Activated CD8-positive, alpha-beta T cell treated with anti-CD3 and anti-CD28 coated beads, Interleukin-2, amount 10 ng/mL, durations not matched to agents 7 days and 5 days (primary cell): ENCODE measurements at places on chromosomes 12 and 14. TPM values are rescaled to one million over a fixed set of nuclear protein-coding genes. Genes with fewer than 3 reads are reported as not detected.

GRCh38 chr12:54663603-54664002 lies 15.4 kb upstream of the DCD start:
- no peak for DNase-seq

The MYF6 gene
- total RNA-seq: not detected

DNA sequence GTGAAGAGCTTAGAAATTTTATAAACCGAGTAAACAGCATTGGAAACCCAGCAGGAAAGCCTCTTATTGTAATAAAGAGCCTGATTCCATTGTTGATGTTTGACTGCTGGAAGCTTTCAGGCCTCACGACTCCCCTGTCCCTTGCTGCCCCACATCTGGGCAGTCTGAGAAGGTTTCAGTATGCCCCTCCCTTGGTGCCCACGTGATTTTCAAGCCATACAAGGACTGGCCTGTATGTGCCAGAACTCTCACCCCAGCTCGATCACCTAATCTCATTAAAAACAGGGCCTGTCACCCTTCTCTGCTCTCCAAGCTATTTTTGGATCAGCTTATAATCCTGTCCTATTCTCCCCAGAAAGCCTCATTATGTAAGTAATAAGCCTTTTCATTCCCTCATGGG lies 7.5 kb upstream of the PYROXD1 start:
- no peak for DNase-seq

GRCh38 chr12:90124914-90125313 lies 416.3 kb upstream of the ATP2B1 start:
- no peak for DNase-seq

The MYO1H gene
- total RNA-seq: not detected

GRCh38 chr14:75196064-75196463 lies 19.7 kb upstream of the TMED10 start:
- DNase-seq: no peak

DNA sequence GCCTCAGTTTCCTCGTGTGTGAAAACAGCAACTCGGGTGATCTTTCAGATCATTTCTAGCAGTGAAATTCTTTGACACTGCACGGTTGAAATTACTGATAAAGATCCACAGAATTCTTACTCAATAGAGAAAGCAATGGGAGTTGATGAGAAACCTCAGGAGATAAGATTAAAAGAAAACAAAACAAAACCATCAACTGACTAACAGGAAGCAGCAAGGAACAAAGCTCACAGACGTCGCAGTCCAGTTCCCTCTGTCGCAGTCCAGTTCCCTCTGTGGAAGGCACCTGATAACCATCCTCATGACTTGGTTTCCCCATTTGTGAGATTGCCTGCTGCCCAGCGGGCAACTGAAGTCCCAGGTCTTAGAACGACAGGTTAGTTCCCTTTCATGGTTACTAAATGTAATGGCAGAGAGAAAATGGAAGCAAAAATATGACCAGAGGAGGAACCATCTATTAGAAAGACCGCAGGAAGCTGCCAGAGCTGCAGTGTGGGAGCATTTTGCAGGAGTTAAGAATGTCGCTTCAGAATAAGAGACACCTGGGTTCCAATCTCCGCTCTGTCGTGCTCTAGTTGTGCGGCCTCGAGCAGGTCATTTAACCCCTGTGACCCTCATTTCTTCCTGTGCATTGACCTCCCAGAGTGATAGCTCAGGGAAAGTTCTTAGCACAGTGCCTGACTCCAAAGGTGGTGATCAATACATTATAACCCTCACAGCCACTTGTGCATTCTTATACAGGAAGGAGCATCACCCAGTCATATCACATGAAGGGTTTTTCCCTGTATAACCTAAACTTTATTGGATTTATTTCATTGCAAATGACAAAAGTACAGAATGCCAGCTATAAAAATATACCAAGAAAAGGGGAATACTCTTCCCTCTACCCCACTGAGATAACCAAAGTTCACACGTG lies 5.1 kb upstream of the MED13L start:
- no peak for DNase-seq

The ABCC9 gene
- total RNA-seq: not detected

GRCh38 chr12:41556176-41556575 lies 368.1 kb downstream of the PDZRN4 start:
- DNase-seq: no peak

- no peak for DNase-seq
Observed at GRCh38 chr14:105465209-105466031, 9.2 kb upstream of the CRIP2 start.

The IRAK3 gene
- total RNA-seq: 0.05 TPM

DNA sequence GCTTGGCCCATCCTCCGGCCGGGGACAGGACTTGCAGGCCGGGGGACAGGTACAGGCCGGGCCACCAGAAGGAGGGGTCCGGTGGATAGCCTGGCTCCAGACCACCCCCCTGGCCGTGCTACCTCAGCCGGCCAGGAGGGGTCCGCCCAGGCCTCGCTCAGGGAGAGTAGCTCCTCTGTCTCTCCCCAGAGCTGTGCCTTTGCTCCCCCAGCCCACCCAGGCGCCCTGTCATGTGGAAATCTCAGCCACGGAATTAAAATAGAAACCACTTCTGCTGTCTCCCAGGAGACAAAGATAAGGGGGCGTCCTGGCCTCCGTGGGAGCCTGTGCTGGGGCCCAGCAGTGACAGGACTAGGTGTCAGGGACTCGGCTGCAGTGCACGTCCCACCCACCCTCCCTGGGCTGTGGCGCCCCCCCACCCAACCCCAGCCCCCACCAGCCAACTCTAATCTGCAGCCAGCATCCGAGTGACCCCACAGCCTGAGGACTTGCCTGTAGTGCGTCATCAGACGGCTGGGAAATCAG lies 3.3 kb upstream of the CRIP2 start:
- DNase-seq: no peak

DNA sequence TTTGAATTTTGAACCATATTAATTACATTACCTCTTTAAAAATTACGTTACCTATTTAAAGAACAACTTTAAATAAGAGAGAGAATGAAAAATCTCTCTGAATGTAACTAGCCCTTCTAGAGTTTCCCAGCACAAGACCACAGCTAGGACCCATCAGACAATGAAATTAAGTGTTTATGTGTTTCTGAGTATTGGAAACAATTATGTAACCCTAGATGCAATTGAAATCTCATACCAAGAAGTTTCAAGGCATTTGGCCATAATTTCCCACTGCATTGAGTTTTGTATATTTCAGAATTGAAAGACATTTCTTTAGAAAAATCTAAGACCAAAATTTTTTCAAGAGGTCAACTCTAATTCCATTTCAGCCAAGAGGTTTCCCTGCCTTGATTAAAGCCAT lies 47.1 kb downstream of the SERPINA3 start:
- no peak for DNase-seq
